Progenitor cell of endocrine pancreas (in vitro differentiated cells): ENCODE measurements at places on chromosomes 6 and 20. TPM values are rescaled to one million over a fixed set of nuclear protein-coding genes. Genes with fewer than 3 reads are reported as not detected.

DNA sequence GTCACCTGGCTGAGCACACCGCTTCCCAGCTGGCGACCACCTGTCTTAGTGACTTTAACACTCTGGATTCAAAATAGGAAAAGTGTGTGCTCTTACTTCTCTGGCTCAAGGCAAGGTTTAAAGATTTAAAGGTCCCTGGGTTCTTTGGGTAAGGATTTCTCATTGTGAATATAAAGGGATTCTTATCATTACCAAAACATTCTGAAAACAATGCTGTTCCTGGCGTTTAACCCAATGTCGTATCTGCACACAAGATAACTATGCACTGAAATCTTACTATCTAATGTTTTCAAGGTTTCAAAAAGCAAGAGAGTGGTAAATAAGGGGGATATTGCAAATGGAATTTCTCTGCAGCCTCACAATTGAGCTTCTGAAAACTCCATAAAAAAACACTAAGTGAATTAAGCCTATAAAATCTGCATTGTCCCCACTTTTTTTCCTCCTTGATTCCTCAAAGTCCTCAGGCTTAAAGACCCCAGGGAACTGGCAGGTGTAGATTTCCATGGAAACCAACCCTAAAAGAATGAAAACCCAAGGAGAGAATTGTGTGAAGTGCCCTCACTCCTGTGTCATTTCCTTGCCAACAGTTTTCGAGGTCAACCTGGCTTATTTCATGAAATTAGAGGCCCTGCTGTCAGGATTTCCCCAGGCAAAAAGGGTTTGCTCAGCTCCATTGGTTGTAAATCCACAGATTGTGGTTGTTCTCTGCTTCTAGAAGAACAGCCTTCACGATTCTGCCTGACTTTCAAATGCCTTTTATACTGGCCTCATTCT lies 44.0 kb downstream of the BMP2 start:
- DNase-seq = no peak
- peaks cover 14% of the 10 kb centered on the region for H3K4me1 ChIP-seq
- H3K4me3 ChIP-seq = no peak overlapping the region
- H3K27me3 ChIP-seq = peaks cover 4% of the 10 kb centered on the region
- no peaks in the 10 kb centered on the region for H3K36me3 ChIP-seq

DNA sequence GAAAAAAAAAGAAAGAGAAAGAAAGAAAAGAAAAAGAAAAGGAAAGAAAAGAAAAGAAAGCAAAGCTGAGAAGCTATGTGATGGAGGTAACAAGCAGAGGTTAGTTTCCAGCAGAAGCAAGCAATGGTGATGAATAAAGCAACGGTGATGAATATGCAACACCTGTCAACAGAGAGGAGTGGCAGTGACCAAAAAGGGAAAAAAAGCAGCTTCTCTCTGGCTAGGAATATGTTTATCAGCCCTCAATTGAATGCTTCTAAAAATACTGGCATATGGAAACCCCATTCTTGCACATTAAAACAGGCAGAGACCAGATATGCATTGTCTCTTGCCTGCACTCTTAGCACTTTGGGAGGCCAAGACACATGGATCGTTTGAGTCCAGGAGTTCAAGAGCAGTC lies 100.9 kb downstream of the GJA1 start:
- no peak overlapping the region for H3K27ac ChIP-seq
- no peaks in the 10 kb centered on the region for H3K36me3 ChIP-seq
- H3K4me1 ChIP-seq = peaks cover 20% of the 10 kb centered on the region

DNA sequence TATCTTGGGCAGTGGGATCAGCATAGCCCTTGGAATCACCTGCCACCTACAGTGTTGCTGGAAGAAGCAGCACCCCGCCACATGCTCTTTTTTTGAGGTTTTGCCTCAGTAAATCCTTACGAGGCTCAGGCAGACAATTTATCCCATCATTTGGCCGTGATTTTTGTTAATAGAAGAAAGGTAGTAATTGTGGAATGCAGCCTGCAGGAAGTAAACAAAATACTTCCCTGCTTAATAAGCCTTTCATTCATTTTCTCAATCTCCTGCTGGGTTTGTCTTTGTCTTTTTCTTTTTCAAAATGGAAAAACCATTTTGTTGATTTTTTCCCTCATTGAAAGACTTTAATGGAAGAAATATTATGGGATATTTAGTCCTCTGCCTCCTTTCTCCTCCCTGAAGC lies 93.7 kb upstream of the CD83 start:
- DNase-seq = no peak
- H3K36me3 ChIP-seq = no peaks in the 10 kb centered on the region
- no peak overlapping the region for H3K4me3 ChIP-seq
- no peaks in the 10 kb centered on the region for H3K4me1 ChIP-seq
- peaks cover 44% of the 10 kb centered on the region for H3K27me3 ChIP-seq
- H3K27ac ChIP-seq = peak overlapping the region; percentile 32

DNA sequence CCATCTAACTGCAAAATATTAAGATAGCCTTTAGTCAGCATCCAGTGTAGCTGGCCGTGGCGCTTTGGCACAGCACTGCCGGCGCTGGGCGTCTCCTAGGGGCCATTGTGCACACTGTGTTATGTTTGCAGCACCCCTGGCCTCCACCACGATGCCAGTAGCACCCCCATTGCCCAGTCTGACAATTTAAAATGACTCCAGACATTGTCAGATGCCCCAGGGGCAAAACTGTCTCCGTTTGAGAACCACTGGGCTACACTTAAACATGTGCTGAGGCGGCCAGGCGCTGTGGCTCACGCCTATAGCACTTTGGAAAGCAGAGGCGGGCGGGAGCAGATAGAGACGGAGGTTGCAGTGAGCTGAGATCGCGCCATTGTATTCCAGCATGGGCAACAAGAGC lies 6.0 kb upstream of the MTG2 start:
- H3K4me3 ChIP-seq = no peak overlapping the region
- H3K4me1 ChIP-seq = peaks cover under 1% of the 10 kb centered on the region
- no peaks in the 10 kb centered on the region for H3K27me3 ChIP-seq
- H3K36me3 ChIP-seq = peaks cover 11% of the 10 kb centered on the region

- no peak overlapping the region for H3K27ac ChIP-seq
- H3K36me3 ChIP-seq = peaks cover 1% of the 10 kb centered on the region
- no peaks in the 10 kb centered on the region for H3K27me3 ChIP-seq
- H3K4me3 ChIP-seq = no peak overlapping the region
- peaks cover 26% of the 10 kb centered on the region for H3K4me1 ChIP-seq
Observed at GRCh38 chr20:36856691-36857635, 19.0 kb upstream of the TLDC2 start.

- no peaks in the 10 kb centered on the region for H3K36me3 ChIP-seq
- peaks cover 2% of the 10 kb centered on the region for H3K4me1 ChIP-seq
- no peak overlapping the region for H3K27ac ChIP-seq
- DNase-seq = no peak
- H3K27me3 ChIP-seq = peaks cover 40% of the 10 kb centered on the region
Observed at GRCh38 chr6:127102299-127102698, 16.2 kb upstream of the RSPO3 start.

- no peak overlapping the region for H3K4me3 ChIP-seq
- no peaks in the 10 kb centered on the region for H3K4me1 ChIP-seq
- H3K27me3 ChIP-seq = peaks cover 85% of the 10 kb centered on the region
- no peaks in the 10 kb centered on the region for H3K36me3 ChIP-seq
- no peak for DNase-seq
- no peak overlapping the region for H3K27ac ChIP-seq
Observed at GRCh38 chr6:44289726-44290260, 19.5 kb downstream of the TMEM151B start.

DNA sequence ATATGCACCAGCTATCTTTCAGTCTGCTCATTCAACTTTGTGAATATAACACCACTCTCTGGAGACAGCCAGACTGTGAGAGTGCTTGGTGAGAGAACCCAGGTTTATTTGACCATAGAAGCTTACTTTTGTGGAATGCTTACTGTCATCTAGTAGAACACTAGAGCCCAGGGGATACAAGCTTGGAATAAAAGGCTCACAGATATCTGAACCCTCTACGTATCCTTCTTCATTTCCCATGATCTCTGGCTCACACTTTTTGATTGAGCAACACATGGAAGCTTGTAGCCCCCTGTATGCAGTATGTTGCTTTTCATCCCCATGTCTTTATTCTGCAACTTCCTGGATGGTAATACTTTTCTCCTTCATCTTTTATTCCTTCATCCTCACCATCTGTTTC lies 835.3 kb upstream of the CITED2 start:
- H3K4me1 ChIP-seq = peaks cover 4% of the 10 kb centered on the region
- DNase-seq = no peak
- H3K36me3 ChIP-seq = no peaks in the 10 kb centered on the region
- H3K27ac ChIP-seq = no peak overlapping the region
- H3K27me3 ChIP-seq = no peaks in the 10 kb centered on the region

GRCh38 chr6:135434991-135435390 lies 62.5 kb downstream of the AHI1 start:
- no peaks in the 10 kb centered on the region for H3K27me3 ChIP-seq
- DNase-seq = no peak
- H3K36me3 ChIP-seq = peaks cover 7% of the 10 kb centered on the region
- no peaks in the 10 kb centered on the region for H3K4me1 ChIP-seq
- H3K4me3 ChIP-seq = no peak overlapping the region

GRCh38 chr6:168804331-168804730 lies 363.3 kb downstream of the SMOC2 start:
- H3K27ac ChIP-seq = no peak overlapping the region
- peaks cover 5% of the 10 kb centered on the region for H3K4me1 ChIP-seq
- no peak overlapping the region for H3K4me3 ChIP-seq
- H3K36me3 ChIP-seq = no peaks in the 10 kb centered on the region
- DNase-seq = no peak
- H3K27me3 ChIP-seq = no peaks in the 10 kb centered on the region

GRCh38 chr6:170317718-170318117 lies 11.2 kb downstream of the FAM120B start:
- no peak for DNase-seq
- H3K27me3 ChIP-seq = no peaks in the 10 kb centered on the region
- peak overlapping the region; percentile 23 for H3K27ac ChIP-seq
- H3K4me3 ChIP-seq = no peak overlapping the region

The TULP1 gene
- 0.22 TPM in 2 replicates for total RNA-seq

The PTGIS gene
- 18.4 and 19.3 TPM in 2 replicates for total RNA-seq
